ENCODE measurements at places on chromosomes 2 and 18. TPM values are rescaled to one million over a fixed set of nuclear protein-coding genes. Genes with fewer than 3 reads are reported as not detected.

The RNF144A gene
- 1.8 TPM for total RNA-seq

The VRK2 gene
- 19.6 TPM for total RNA-seq

The ECEL1 gene
- not detected for total RNA-seq

The CLEC4F gene
- total RNA-seq, result not detected

The MC5R gene
- total RNA-seq, result not detected

The AQP12A gene
- total RNA-seq, result not detected

The IL1A gene
- 86.3 TPM for total RNA-seq

The SOX11 gene
- total RNA-seq, result 11.9 TPM

The CHRNG gene
- total RNA-seq, result not detected

The SLC16A14 gene
- total RNA-seq, result 0.37 TPM

The ALPP gene
- total RNA-seq, result not detected

The ATP6V1C2 gene
- under 0.01 TPM for total RNA-seq

The CAPN14 gene
- 0.14 TPM for total RNA-seq

The ALLC gene
- not detected for total RNA-seq

The SLC4A5 gene
- total RNA-seq, result 0.83 TPM

The ADAM23 gene
- total RNA-seq, result 49.3 TPM

The CFAP221 gene
- not detected for total RNA-seq

The SH3BP4 gene
- 15.4 TPM for total RNA-seq

The CXCR1 gene
- not detected for total RNA-seq

The KIAA2012 gene
- 0.09 TPM for total RNA-seq

The GPR75 gene
- 2.7 TPM for total RNA-seq

The SKOR2 gene
- not detected for total RNA-seq

The NGEF gene
- total RNA-seq, result 3.4 TPM

The FAHD2B gene
- 9.8 TPM for total RNA-seq
